Mammary epithelial cell (primary cell): ENCODE measurements at places on chromosomes 16 and 17. TPM values are rescaled to one million over a fixed set of nuclear protein-coding genes. Genes with fewer than 3 reads are reported as not detected.

GRCh38 chr17:28957277-28957991 is 6.1 kb upstream of the PHF12 start:
- no peak for DNase-seq

DNA sequence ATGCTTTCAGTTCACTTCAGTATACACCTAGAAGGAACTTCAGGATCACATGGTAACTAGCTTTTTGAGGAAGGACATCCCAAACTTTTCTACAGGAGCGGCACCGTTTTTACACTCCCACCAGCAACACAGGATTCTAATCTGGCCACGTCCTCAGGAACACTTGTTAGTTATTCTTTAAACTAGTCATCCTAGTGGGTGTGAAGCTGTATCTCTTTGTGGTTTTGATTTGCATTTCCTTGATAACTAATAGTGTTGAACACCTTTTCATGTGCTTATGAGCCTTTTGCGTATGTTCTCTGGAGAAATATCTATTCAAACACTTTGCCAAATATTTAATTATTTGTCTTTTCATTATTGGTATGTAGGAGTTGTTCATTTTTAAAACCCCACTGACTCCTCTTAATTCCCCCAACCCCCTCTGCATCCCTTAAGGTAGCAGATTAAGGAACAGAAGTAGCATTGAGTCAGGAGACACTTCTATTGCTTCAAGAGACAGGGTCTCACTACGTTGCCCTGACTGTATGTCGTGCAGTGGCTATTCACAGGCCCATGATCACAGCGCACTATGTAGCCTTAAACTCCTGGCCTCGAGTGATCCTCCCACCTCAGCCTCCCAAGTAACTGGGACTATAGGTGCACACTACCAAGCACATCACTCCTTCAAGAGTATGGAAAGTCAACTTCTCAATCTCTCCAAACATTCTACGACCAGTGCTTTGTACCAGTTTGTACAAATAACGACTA is 25.4 kb downstream of the YWHAE start:
- no peak for DNase-seq

RRAD gene
- 1.9 and 3.7 TPM in 2 replicates for total RNA-seq

- no peak for DNase-seq
Observed at GRCh38 chr17:8068736-8069586, 18.6 kb downstream of the ALOX12B start.

- no peak for DNase-seq
Observed at GRCh38 chr17:60128171-60128859, 21.5 kb upstream of the CA4 start.

MYO15A gene
- total RNA-seq: 0.67 TPM

DNA sequence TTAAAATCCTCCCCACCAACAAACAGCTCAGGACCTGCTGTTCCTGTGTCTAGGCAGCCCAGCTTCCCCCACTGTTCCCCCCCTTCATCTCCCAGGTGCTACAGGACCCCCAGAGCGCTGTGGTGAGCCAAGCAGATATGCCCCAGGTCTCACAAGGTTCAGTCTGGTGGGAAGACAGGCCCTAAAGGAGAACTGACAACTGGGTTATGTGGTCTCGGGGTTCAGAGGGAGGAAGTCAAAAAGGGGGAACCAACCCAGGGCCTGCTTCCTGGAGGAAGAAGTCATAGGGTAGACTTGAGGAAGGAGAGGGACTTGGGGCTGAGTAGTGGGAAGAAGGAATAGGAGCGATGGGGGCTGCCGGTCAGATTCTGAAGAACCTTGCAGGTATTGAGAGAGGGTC is 2.6 kb downstream of the RIPOR1 start:
- DNase-seq: no peak

GRCh38 chr17:6356562-6356961 is 78.4 kb downstream of the AIPL1 start:
- DNase-seq: no peak

GAS7 gene
- not detected in 2 replicates for total RNA-seq

GRCh38 chr16:72798264-72798663 is 249.7 kb downstream of the ZFHX3 start:
- DNase-seq: no peak

PRSS27 gene
- total RNA-seq: 1.5 TPM

GRCh38 chr17:49382556-49382955 is 20.5 kb upstream of the ZNF652 start:
- no peak for DNase-seq

DNA sequence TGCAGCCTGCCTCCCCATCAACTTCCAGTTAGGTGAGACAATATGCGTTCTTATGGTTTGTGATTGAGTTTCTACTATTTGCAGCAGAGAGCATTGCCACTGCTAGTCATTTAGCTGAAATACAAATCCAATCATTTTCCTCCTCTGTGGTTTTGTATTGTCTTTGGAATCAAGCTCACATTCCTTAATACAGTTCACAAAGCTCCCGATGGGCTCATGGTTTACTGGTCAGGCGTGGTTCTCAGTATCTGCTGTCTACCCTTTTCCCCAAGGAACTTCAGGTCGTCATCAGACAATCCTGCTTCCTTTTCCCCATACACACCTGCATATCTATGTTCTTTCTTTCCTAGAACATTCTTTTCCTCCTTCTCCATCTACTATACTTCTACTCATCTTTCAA is 69.6 kb upstream of the GAS7 start:
- DNase-seq: no peak

SYT17 gene
- 0.24 TPM in 1 of 2 replicates, not detected in the other for total RNA-seq

ITGB4 gene
- total RNA-seq: 2,442 and 2,525 TPM in 2 replicates

GRCh38 chr17:66755944-66756290 is 79.0 kb upstream of the CACNG5 start:
- DNase-seq: no peak

GRCh38 chr16:9308356-9308801 is 216.9 kb downstream of the HAPSTR1 start:
- no peak for DNase-seq

MT1A gene
- not detected in 2 replicates for total RNA-seq

CUEDC1 gene
- 11.3 and 14.4 TPM in 2 replicates for total RNA-seq

DNA sequence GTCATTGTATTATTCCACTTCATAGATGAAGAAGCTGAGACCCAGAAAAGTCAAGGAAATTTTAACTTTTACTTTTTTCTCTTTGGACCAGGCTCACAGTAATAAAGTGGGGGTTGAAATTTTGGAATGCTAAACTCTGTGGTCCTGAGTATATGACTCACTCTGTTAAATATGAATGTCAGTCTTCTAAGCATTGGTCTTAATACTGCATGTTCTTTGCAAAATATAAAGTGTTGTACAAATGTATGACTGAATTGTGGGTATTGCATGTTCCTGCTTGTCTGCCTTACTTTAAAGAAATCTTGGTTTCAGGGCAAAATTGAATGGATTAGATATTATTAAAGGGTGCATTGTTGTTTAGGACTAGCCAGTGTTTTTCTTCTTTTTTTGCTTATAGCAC is 950.8 kb upstream of the GOT2 start:
- peak; percentile 77 for DNase-seq

DNA sequence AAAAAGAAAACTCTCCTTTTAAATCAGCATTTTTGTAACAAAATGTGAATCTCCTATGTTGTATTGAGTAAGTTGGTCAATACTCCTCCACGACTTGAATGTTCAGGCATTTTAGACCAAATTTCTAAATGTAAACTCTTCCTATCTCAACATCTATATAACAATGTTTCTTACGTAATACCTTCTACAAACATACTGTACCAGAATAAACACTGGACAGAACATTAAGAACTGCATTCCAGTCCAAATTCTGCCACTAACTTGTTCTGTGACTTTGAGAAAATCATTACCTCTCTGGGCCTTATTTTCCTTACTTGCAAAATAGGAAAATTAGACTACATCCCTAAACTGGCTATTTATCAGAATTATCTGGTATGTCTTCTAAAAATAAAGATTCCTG is 40.1 kb downstream of the AKAP10 start:
- no peak for DNase-seq

SLC2A4 gene
- not detected for total RNA-seq

DNAH2 gene
- 1.8 TPM for total RNA-seq

COASY gene
- 85.5 and 90.1 TPM in 2 replicates for total RNA-seq

PMFBP1 gene
- under 0.01 TPM for total RNA-seq

DNA sequence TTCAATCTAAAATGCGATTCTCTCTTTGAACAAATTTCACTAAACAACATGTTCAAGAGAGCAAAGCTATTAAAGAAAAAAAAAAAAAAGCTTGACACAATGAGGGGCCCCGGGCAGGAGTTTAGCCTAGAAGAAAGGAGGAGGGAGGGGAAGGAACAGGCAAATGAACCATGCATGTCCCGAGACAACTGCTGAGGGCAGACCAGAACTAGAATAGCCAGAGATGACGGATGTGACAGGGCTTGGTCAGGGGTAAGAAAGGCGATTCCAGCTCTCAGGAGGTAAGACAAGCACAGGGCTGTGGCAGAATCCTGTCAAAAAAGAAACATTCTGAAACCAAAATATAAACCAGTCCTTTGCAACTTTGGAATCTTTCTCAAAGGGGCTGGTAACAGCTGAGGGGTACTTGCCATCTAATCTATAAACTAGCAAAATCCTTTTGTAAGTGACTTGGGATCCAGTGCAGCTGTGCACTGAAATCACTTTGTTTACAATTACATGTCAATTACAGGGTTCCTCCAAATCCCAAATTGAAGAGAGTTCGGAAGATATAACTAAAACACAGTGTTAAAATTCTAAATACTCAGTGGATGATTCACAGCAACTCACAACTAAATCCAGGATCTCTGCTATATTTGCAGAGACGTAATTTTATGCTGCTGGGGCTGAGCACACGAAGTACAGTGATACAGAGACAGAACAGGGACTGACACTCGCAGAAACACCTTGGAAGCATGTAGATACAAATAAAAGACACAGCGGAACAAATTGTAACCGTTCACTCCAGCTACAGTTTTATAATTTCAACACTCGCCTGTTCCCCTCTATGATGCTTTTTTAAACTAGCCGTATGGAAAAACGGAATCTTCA is 567.4 kb upstream of the ZFHX3 start:
- no peak for DNase-seq

CD300LB gene
- not detected in 2 replicates for total RNA-seq

STAC2 gene
- not detected for total RNA-seq

KRT33A gene
- not detected in 2 replicates for total RNA-seq
